ENCODE measurements at places on chromosomes 12 and 14. TPM values are rescaled to one million over a fixed set of nuclear protein-coding genes. Genes with fewer than 3 reads are reported as not detected.

The ASIC1 gene
- 4.1 TPM for total RNA-seq

The TAS2R8 gene
- total RNA-seq, result not detected

The CPSF6 gene
- total RNA-seq, result 44.7 TPM

The OTX2 gene
- total RNA-seq, result not detected

The KRT6C gene
- not detected for total RNA-seq

Data from mucosa of gallbladder (tissue), 1 donor.